ENCODE measurements at places on chromosomes 11 and 22. TPM values are rescaled to one million over a fixed set of nuclear protein-coding genes. Genes with fewer than 3 reads are reported as not detected.

The F2 gene
- 0.20 TPM for total RNA-seq

The CLDN5 gene
- 0.30 TPM for total RNA-seq

The ISX gene
- total RNA-seq = not detected

The OR2AG2 gene
- total RNA-seq = 0.18 TPM

The MRGPRX3 gene
- total RNA-seq = not detected
